ENCODE measurements at places on chromosomes 1 and 21. TPM values are rescaled to one million over a fixed set of nuclear protein-coding genes. Genes with fewer than 3 reads are reported as not detected.

Gene HMCN1
- 0.02 TPM for total RNA-seq

Gene SPRR3
- not detected for total RNA-seq

Gene C1orf226
- total RNA-seq: 0.04 TPM

Gene ALX3
- not detected for total RNA-seq

Gene RCC2
- total RNA-seq: 156 TPM

Gene ERG
- not detected for total RNA-seq

Gene ADAMTS4
- total RNA-seq: 0.58 TPM

Gene ADAMTS5
- not detected for total RNA-seq
